A673 (cell line): ENCODE measurements at places on chromosomes 2 and 18.

DNA sequence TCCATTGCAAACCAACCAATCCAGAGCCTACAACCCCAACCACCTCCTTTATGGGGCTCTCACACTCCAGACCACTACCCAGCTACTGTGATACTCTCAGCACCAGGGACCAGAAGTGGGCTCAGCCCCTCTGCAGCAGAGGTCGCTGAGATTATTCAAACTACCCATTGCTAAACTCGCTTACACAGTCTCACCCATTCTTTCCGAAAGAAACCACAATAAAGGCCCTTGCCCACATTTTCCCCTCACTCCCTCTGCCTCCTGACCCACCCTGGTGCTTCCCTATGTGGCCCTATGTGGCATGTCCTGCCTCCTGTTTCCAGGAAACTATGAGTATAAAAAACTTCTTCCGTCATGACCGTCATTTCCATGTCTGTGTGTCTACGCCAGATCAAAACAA lies 10.7 kb downstream of the TEX51 start:
- no peaks in the 10 kb centered on the region for H3K4me1 ChIP-seq
- H3K27ac ChIP-seq = no peak overlapping the region
- no peaks in the 10 kb centered on the region for H3K36me3 ChIP-seq
- peaks cover 6% of the 10 kb centered on the region for H3K27me3 ChIP-seq

DNA sequence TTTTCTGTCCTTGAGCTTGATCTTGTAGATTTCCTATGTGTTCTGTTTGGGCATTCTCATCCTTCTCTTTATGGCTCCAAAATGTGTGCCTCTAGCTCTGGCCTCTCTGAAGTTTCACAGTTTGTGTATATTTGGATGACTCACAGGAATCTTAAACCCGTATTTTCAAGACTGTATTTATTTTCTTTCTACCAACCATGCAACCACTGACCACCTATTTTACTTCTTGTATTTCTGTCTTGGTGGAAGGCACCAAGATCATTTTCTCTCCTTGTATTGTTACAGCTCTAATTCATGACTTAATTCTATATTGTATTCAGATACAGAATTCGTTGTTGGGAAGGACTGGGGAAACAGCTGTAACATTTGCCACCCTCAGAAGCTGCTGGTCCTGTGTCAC lies 39.5 kb downstream of the ACSL3 start:
- H3K36me3 ChIP-seq = no peaks in the 10 kb centered on the region
- H3K4me1 ChIP-seq = peaks cover 40% of the 10 kb centered on the region
- no peak overlapping the region for H3K4me3 ChIP-seq

DNA sequence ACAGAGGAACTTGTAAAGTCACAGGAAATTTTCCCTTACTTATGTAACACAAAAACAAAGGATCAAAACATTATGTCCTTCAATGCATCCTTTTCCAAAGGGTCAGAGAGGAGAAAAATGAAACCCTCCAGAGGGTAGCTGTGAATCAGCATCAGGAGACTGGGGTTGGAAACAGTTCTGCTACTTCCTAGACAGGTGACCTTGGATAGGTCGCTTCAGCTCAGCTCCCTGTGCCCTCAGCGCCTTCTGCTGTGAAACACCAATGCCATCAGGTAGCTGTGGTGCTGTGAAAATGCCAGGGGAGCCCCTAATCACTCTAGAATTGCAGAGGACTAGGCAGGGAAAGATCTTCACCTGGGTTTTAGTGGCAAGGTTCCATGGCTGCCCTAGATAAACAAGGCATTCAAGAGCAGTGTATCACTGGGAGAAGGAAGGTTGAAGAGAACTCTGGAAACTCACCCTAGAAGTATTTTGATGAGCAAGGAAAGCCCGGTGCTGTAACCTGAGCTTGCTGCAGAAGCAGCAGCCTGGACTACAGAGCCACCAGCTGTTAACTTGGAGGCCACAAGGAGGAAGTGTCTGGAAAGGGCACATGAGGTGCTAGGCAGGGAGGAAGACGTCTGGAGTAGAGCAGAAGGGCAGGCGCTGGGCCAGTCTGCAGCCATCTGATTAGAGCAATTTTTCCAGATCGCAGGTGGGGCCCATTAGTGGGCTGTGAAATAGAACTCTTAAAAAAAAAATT lies 100.7 kb upstream of the MCFD2 start:
- no peaks in the 10 kb centered on the region for H3K36me3 ChIP-seq
- no peak overlapping the region for H3K27ac ChIP-seq
- H3K4me3 ChIP-seq = no peak overlapping the region
- DNase-seq = no peak
- no peaks in the 10 kb centered on the region for H3K27me3 ChIP-seq

GRCh38 chr2:60337142-60337497 lies 216.3 kb downstream of the BCL11A start:
- no peaks in the 10 kb centered on the region for H3K27me3 ChIP-seq
- no peaks in the 10 kb centered on the region for H3K4me1 ChIP-seq
- H3K4me3 ChIP-seq = no peak overlapping the region
- no peaks in the 10 kb centered on the region for H3K36me3 ChIP-seq
- DNase-seq = no peak

DNA sequence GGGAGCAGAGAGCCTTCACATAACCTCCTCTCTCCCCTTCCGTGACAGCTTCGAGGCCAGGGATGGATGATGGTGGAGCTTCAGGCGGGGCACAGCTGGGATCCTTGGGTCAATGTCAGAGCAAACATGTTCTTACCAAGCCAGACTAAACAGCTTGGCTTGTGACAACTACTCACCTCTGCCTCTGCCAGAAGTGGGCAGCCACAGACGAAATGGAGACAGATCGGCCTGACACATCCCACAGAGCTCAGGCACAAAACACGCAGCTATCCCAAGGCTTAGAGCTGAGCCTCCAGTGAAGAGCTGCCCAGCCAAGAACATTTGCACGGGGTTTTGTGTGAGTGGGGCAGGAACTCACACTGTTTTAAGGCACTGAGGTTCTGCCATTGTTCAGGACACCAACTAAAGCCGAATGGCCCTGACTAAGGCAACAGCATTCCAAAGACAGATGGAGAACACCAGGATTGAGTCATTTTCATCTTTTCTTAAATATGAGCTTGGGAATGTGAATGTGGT lies 12.8 kb downstream of the PXDN start:
- no peak for DNase-seq
- H3K36me3 ChIP-seq = peaks cover 13% of the 10 kb centered on the region
- H3K4me3 ChIP-seq = no peak overlapping the region
- H3K4me1 ChIP-seq = peaks cover 59% of the 10 kb centered on the region

GRCh38 chr18:9827793-9828505 lies 57.8 kb upstream of the TXNDC2 start:
- no peaks in the 10 kb centered on the region for H3K36me3 ChIP-seq
- peak overlapping the region; percentile 70 for H3K27ac ChIP-seq
- peak; percentile 97 for DNase-seq
- no peak overlapping the region for H3K4me3 ChIP-seq

GRCh38 chr2:8152392-8153257 lies 529.2 kb upstream of the ID2 start:
- no peak overlapping the region for H3K27ac ChIP-seq
- DNase-seq = no peak
- H3K4me3 ChIP-seq = no peak overlapping the region
- H3K36me3 ChIP-seq = no peaks in the 10 kb centered on the region

DNA sequence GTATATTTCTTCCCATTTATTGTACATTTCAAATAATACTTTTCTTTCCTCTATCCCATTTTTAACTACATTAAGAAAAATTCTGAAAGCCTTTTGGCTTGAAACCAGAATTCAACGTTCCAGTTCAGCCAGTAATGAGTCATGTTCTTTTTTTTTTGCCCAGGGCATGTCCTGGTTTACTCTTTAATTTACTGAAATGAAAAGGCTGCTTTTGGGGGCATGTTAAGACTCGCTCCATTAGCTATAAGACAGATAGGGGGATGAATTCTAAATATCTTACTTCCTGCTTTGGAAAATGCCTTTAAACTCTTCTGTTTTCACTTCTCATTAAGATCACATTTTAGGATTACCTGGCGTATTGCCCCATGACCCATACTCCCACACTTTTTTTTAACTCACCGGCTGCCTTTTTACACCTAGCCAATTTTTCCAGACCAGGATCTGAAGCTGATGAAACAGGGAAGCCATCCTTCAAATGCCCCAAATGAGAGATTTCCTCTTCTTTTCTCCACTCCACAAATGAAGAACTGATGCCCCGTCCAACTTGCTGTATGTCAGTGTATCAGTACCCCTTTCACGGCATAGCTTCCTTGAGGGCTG lies 585 bp downstream of the ABCA12 start:
- no peaks in the 10 kb centered on the region for H3K27me3 ChIP-seq
- no peak overlapping the region for H3K4me3 ChIP-seq
- peak; percentile 43 for DNase-seq

- DNase-seq = peak; percentile 37
- H3K36me3 ChIP-seq = no peaks in the 10 kb centered on the region
- H3K4me1 ChIP-seq = peaks cover 21% of the 10 kb centered on the region
- no peak overlapping the region for H3K4me3 ChIP-seq
Measured at GRCh38 chr2:12168791-12169388, 422.5 kb downstream of the LPIN1 start.

DNA sequence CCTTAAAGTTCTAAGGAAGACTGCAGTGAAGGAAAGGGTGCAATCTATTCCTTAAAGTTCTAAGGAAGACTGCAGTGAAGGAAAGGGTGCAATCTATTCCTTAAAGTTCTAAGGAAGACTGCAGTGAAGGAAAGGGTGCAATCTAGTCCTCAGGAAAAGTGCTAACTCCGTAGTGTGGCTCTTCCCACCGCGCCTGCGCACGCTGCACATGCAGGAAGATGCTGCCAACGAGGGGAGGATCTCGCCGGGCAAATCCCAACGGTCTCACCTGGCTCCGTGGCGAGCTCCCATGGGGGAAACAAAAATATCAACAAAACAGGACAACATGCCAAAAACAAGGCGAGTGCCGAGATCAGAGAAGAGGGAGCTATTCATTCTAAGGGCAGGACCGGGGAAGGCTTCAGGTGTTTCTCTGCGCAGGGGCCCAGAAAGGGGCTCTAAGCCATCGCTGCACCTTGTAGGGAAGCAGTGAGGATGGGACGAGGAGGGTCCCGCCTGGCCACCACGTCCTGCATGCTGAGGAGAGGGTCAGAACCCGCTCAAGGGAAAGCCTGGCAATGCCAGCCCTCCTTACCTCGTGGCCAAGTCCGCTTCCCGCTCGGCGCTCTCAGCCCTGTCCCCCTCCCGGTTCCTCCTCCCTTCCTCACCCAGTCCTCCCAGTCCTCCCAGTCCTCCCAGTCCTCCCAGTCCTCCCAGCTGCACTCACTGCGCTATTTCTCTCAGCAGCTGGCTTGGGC lies 24.5 kb downstream of the TIMM21 start:
- H3K4me1 ChIP-seq = no peaks in the 10 kb centered on the region
- peaks cover 13% of the 10 kb centered on the region for H3K27me3 ChIP-seq
- DNase-seq = no peak
- H3K36me3 ChIP-seq = no peaks in the 10 kb centered on the region

DNA sequence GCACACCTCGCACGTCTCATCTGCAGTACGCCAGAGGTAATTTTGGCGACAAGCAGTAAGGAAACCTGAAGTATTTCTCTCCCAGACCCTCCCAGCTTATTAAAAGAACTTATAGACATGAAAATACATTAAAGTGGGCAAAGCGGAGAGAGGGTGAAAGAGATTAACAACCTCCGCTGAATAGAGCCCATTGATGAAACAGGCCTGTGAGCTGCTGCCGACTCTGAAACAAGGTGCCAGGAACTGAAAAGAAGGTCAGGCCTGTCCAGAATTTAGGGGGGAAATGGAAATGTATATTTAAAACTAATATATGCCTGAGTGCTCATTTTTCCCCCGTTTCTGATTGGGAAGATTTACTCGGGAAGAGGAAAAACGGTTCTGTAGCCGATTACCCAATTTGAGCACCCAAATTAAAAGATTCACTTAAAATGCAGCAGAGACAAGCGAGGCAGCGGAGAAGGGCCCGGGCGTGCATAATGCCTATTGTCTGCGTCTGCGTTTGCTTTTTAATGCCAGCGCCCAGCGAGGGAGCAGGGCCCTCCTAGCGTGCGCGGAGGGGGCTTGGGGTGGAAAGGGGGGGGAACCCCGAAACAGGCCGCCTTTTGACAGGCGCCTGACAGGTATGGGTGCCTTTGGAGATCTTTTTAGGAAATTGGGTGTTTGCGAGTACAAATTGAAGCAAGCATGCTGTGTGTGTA lies 316.2 kb downstream of the GBX2 start:
- DNase-seq = no peak
- H3K4me1 ChIP-seq = no peaks in the 10 kb centered on the region
- no peak overlapping the region for H3K27ac ChIP-seq
- no peaks in the 10 kb centered on the region for H3K36me3 ChIP-seq
- no peak overlapping the region for H3K4me3 ChIP-seq

DNA sequence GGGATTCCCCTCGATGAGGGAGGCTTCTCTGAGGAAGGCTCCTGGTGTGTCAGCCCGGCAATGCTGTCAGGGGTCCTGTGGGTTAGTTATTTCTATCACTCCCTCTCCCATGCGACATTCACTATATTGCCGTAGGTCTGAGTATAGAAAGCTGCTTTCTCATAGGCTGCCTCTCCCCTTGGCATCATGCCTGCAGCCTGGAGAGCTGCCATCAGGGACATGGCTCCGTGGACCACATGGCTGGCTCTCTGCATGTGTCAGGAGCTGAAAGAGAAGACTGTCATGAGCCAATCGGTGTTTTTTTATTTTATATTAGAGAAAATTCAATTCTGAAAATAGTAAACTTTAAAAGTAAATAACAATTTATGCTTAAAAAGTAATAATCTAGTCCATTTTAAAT lies 198.0 kb downstream of the CDH20 start:
- H3K27me3 ChIP-seq = peaks cover 21% of the 10 kb centered on the region
- H3K27ac ChIP-seq = no peak overlapping the region
- H3K36me3 ChIP-seq = no peaks in the 10 kb centered on the region

- no peaks in the 10 kb centered on the region for H3K27me3 ChIP-seq
- no peak overlapping the region for H3K4me3 ChIP-seq
- H3K36me3 ChIP-seq = no peaks in the 10 kb centered on the region
- DNase-seq = no peak
Measured at GRCh38 chr2:160258492-160258805, 58.4 kb upstream of the ITGB6 start.

- no peaks in the 10 kb centered on the region for H3K27me3 ChIP-seq
- H3K27ac ChIP-seq = no peak overlapping the region
- no peak for DNase-seq
- no peaks in the 10 kb centered on the region for H3K36me3 ChIP-seq
- H3K4me3 ChIP-seq = no peak overlapping the region
Measured at GRCh38 chr2:190811811-190812210, 68.8 kb upstream of the GLS start.

DNA sequence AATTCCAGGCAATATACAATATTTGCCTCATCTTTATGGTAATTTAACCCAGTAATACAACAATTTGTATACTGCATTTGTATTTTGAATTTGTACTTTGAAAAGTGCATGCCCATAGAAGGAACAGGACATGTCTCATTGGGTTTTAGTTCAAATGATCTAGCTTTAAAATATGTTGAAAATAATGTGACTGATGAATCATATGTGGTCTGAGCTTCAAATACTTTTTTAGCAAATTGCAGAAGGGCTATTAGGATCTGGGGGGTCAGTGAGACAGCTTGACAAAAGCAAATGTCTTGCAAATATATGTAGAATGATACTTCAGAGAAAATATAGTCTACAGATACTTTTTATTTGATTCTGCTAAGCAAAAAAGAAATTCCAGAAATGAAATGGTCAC lies 248.9 kb downstream of the DCC start:
- no peak for DNase-seq
- H3K36me3 ChIP-seq = no peaks in the 10 kb centered on the region
- no peak overlapping the region for H3K27ac ChIP-seq
- peaks cover 24% of the 10 kb centered on the region for H3K4me1 ChIP-seq
- H3K27me3 ChIP-seq = no peaks in the 10 kb centered on the region
- H3K4me3 ChIP-seq = no peak overlapping the region

- peaks cover 3% of the 10 kb centered on the region for H3K4me1 ChIP-seq
- H3K27ac ChIP-seq = no peak overlapping the region
- H3K4me3 ChIP-seq = no peak overlapping the region
- DNase-seq = no peak
- no peaks in the 10 kb centered on the region for H3K36me3 ChIP-seq
- H3K27me3 ChIP-seq = no peaks in the 10 kb centered on the region
Measured at GRCh38 chr2:28613633-28614501, 118.0 kb downstream of the PLB1 start.
